Kidney (tissue), 22 donors: ENCODE measurements at places on chromosomes 3 and 15. TPM values are rescaled to one million over a fixed set of nuclear protein-coding genes. Genes with fewer than 3 reads are reported as not detected.

The HHLA2 gene
- total RNA-seq: 5.1 TPM

The AGBL1 gene
- total RNA-seq: not detected

The ALS2CL gene
- 78.9 TPM for total RNA-seq

The C15orf62 gene
- total RNA-seq: 1.4 TPM

The RTF1 gene
- total RNA-seq: 29.7 TPM

The CCRL2 gene
- 2.8 TPM for total RNA-seq

The C3orf20 gene
- 0.16 TPM for total RNA-seq

The RAB6B gene
- total RNA-seq: 17.7 TPM

The ZPLD1 gene
- total RNA-seq: 1.2 TPM

The DLL4 gene
- 9.4 TPM for total RNA-seq
